SK-N-SH (cell line): ENCODE measurements at places on chromosomes 16 and 17. TPM values are rescaled to one million over a fixed set of nuclear protein-coding genes. Genes with fewer than 3 reads are reported as not detected.

The TBC1D24 gene
- 5.6 and 6.7 TPM in 2 replicates for polyA plus RNA-seq

The TMEM220 gene
- polyA plus RNA-seq: 2.7 and 3.1 TPM in 2 replicates

The MAF gene
- 0.23 and 0.37 TPM in 2 replicates for polyA plus RNA-seq

DNA sequence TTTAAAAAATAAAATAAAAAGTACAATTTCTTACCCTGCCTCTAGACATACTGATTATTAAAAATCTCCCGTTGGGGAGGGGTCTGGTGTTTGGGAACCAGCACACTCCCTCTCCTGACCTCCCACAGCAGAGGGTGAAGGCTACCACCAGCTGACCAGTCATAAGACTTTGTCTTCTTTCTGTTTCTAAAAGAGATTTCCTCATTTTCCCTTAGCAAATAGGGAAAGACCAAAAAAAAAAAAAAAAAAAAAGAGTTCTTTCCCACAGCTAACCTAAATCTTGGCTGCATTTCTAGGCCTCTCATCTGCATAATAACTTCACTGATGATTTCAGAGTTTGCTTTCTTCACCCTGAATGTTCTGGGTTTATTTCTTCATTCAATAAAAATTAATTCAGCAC, 30.3 kb downstream of the CDK5RAP3 start:
- DNase-seq: no peak

DNA sequence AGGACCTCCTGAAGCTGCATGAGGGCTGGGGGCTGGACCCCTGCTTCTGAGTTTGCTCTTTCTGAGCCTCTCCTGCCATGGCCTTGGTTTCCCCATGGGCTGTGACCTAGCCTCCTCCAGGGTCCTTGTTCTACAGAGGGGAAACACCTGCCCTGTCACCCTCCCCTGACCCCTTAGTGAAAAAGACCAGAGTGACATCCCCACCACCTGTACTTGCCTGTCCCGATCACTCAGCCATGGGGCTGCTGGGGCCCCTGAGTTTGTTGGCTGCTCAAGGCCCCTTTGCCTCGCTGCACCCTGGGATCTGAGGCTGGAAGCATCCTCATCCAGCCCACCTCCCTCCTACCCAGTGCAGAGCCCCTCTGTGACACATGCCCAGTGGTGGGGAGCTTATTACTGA, 800 bp downstream of the NOD2 start:
- no peak for DNase-seq
